ENCODE measurements at places on chromosomes 6 and 20.
A peak's percentile ranks its signal among the peaks of the same experiment; 100 is the strongest.

DNA sequence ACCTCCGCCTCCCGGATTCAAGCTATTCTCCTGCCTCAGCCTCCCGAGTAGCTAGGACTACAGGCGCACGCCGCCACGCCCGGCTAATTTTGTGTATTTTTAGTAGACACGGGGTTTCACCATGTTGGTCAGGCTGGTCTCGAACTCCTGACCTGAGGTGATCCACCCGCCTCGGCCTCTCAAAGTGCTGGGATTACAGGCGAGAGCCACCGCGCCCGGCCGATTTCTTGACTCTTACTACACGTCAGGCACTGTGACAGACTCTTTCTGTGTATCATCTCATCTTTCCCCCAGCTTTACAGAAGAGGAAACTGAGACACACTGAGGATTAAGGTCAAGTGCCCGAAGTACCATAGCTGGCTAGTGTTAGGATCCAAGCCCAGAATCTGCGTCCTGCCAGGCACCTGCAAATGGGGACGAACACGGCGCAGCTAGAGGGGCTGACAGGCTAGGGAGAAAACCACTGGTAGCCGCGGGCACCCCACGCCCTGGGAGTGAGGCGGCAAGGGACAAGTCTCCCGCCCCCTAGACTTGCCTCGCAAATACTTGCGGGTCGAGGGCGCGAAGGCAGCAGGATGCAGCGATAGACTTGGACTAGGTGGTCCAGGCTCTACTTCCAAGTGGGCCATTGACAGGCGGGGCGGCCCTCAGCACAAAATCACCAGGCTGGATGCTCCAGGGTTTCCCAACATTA is 1.1 kb upstream of the TAF8 start:
- no peak for DNase-seq

GRCh38 chr6:4270776-4271175 is 135.4 kb upstream of the ECI2 start:
- DNase-seq: no peak

DNA sequence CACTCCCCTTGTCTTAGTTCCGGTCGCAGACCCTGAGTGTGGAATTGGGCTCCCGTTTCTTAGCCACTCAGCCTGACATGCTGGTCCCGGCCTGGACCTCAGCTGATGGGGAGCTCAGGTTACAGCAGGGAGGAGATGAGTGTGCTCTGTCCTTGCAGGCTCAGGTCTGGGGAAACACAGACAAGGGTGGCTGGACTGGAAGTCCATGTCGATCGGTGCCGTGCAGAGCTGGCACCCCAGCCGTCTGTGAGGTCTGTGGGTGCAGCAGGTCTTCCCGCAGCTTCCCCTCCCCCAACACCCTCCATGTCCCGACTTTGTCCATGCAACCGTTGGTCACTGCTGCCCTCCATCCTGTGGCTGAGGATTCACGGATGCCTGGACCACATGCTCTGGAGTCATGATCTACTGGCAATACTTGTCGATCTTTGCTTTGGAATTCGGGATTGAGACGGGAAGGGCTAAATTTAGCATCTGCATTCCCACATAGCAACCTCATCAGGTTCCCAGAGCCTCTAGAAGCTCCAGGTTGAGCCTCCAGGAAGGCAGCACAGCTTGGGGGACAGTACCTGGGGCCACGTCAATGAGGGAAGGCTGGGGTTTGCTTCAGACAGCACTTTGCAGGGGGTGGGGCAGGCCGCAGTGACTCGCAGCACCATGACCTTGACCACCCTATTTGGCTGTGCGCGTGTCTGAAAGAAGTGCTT is 118.8 kb downstream of the PSMB1 start:
- no peak for DNase-seq

DNA sequence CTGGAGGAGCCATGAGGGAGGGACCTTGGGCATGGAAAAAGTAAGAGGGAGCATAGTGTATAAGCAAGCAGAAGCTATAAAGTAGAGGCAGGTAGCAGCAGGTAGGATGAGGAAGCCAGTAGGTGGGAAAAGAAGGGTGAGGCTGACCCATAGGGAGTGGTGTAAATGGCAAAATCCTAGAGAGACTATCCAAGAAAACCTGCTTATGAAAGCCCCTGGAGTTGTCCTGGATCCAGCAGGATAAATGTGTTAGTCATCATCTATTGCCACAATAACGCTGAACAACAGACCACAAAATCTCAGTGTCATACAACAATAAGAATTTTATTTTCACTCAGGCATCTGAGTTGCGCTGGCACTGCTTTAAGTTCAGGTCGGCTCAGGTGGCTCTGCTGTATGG is 30.2 kb downstream of the CHD6 start:
- no peak for DNase-seq

- no peak for DNase-seq
Observed at GRCh38 chr6:36912586-36912985, 26.8 kb downstream of the C6orf89 start.

GRCh38 chr6:101770116-101770515 is 376.6 kb downstream of the GRIK2 start:
- no peak for DNase-seq

DNA sequence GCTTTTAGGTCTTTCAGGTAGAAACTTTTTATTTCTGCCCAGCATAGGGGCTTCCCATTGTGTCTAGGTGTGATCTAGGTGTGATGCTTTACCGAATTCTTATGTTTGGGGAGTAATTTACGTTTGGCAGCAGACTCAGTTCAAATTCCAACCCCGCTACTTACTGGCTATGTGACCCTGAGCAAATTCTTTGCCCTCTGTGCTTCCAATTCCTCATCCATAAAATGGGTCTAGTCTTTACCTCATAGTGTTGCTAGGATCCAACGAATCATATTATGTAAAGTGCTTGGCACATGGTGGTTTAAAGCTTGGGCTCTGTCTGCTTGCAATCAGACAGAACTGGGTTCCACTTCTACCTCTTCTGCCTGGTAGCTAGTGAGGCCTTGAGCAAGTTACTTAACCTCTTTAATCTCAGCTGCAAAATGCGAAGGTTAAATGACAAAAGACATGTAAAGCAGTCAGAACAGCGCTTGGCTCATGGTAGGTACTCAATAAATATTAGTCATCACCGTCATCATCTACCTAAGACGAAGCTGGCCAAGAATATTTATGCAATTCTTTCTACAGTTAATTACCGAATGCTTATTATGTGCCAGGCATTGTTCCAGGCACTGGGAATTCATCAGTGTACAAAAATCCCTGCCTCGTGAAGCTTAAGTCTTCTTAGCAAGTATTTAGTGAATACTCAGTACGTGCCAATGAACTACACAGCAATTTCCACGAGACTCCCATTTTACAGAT is 1.0 kb downstream of the NSFL1C start:
- DNase-seq: no peak

GRCh38 chr20:259981-260380 is 2.5 kb downstream of the DEFB132 start:
- DNase-seq: no peak

DNA sequence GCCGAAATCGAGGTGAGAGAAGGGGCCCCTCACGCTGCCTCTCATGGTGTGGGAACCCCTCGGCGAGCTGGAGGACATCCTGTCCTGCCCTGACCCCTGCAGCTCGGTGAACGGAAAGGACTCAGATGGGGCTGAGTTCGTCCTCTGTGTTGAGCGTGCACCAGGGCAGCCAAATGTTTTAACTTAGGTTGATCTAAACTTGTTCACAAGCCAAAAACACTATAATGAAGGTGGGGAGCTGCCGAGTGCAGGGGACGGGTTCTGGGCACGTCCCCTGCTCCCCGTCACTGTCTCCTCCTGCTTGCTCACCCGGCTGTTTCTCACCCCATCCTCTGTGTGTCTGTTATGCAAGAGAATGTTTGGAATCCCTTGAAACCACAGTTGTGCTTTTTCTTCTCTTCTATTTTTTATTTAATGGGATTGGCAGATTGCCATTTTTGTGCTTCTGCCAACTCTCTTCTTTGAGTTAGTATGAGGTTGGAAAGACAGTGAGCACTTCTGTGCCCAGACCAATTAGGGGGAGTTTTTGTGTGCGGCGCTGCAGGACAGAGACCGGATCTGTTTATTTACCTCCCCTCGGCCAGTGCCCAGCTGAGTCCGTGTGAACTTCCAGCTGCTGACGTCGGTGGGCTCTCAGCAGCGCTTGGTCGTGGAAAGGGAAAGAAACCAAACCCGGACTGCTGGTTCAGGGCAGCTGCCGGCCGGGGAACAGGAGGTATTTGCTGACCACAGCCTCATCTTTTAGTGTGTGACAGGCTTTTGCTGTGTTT is 158.1 kb downstream of the DTNBP1 start:
- peak; percentile 57 for DNase-seq

- no peak for DNase-seq
Observed at GRCh38 chr20:10919396-10920140, 245.8 kb upstream of the JAG1 start.

DNA sequence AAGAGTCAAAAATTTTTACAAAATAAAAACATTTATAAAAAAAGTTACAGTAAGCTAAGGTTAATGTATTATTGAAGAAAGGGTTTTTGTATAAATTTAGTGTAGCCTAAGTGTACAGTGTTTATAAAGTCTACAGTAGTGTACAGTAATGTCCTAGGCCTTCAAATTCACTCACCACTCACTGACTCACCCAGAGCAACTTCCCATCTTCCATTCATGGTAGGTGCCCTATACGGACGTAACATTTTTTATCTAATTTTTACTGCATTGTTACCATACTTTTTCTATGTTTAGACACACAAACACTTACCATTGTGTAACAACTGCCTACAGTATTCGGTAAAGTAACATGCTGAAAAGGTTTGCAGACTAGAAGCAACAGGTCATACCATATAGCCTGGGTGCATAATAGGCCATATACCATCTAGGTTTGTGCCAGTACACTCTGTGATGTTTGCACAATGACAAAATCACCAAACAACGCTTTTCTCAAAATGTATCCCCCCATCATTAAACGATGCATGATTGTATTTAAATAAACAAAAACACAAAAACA is 6.0 kb downstream of the MTFR2 start:
- DNase-seq: no peak

GRCh38 chr20:41232973-41233926 is 84.3 kb downstream of the ZHX3 start:
- DNase-seq: no peak

DNA sequence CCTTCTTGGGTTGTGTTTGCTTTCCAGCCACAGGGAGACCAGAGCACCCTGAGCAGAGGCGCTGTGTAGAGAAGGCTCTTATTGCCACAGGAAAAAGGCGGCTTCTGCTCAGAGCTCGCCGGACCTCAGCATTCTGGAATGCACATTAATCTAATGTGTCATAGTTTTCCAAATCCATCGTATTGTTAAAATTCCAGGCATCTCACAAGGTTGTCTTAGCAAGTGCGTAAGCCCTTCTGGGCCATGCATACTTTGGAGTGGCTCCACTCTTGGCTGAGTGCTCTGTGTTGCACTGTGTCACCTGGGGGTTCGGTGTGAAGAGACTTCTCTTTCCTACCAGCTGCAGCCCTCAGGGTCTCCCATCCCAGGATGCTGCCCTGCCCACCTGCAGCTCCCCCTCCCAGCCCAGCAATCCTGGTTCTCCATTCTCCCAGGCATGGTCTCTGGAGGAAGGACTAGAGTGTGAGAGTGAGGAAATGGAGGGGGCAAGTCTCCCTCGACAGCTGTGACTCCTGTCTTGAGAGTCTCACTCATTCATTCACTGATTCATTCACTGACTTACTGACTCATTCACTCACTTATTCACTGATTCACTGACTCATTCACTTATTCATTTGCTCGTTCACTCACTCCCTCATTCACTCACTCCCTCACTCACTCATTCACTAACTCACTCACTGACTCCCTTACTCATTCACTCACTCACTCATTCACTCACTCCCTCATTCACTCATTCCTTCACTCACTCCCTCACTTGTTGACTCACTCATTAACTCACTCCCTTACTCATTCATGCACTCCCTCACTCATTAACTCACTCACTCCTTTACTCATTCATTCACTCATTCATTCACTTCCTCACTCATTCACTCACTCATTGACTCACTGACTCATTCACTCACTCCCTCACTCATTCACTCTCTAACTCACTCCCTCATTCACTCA is 83.7 kb upstream of the MPC1 start:
- no peak for DNase-seq

GRCh38 chr6:9503111-9503761 is 911.6 kb downstream of the TFAP2A start:
- DNase-seq: no peak

GRCh38 chr6:25057111-25057905 is 121.5 kb upstream of the RIPOR2 start:
- DNase-seq: no peak

GRCh38 chr6:28816909-28817807 is 106.6 kb downstream of the TRIM27 start:
- DNase-seq: no peak

GRCh38 chr20:23146181-23146580 is 60.1 kb upstream of the CD93 start:
- DNase-seq: no peak

DNA sequence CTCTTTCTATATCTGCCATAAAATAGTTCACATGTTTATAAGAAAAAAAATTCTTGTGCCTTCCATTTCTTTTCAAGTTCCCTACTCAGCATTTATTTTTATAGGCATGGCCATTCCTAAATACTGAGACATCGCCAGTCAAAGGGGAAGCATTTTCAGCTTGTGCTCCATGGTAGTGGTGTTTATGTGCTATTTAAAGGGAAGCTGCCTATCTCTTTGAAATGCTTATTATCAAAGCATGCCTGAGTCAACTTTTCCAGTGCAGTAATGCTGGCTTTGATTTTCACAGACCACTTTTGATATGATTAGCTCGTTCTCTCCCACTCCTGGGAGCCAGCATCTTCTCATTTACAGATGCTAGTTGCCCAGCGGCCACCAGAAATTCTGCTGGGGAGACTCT is 124.1 kb upstream of the RIN2 start:
- no peak for DNase-seq

DNA sequence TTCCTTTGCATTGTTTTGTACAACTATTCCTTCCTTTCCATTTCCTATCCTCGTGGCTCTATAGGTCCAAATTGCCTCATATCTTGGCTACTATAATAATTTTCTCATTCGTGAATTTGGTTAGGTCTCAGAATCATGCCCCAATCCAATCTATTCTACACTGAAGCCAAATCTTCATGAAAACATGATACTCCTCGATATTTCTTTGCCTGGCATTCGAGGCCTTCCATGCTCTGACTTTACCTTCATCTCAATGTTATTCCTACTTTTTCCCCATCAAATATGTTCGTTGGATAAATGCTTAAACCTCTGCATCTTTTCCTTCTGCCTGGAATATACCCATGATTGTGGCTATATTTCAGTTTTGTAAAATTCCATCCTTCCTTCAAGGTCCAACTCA is 30.4 kb downstream of the TCF21 start:
- DNase-seq: no peak

DNA sequence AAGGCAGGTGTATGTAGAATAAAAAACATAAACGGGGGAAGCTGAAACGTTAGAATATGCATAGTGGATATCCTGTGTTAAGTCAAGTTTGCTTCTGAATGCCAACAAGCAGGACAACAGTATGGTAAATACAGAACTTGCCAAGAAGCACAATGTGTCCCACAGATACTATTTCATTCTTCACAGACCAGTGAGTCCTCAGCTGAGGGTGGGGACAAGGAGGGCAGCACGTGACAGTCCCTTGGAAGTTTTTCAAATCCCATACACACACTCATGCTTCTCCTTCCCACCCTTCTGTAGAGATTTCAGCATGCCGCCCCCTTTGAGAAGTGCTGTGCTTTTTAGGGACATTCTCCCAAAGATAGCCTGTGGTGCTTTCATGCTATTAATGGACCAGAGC is 268.5 kb upstream of the ECI2 start:
- no peak for DNase-seq

- DNase-seq: no peak
Observed at GRCh38 chr6:67768972-67769371, 866.1 kb upstream of the ADGRB3 start.
